ENCODE measurements at places on chromosomes 12 and 14. TPM values are rescaled to one million over a fixed set of nuclear protein-coding genes. Genes with fewer than 3 reads are reported as not detected.

DNA sequence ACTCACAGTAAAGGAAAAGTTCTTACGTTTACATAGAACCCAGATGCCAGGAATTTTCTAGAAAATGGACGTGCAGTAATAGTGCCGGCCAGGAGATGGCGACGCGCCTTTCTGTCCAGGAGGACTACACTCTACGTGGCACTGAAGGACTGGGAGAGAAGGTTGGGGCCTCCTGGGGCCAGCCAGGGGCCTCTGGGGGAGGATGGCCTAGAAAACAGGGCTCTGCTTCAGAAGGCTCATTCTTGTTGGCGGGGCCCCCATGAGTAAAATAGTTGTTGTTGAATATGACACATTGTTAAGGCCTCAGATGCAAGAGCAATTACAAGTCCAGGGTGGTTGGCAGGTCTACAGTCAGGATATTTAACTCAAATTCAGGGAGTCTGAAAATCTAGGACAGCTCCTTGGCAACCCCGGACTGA is 120.1 kb upstream of the MAX start:
- H3K4me3 ChIP-seq: no peak overlapping the region
- H3K36me3 ChIP-seq: no peaks in the 10 kb centered on the region
- H3K27me3 ChIP-seq: no peaks in the 10 kb centered on the region
- no peaks in the 10 kb centered on the region for H3K4me1 ChIP-seq
- H3K27ac ChIP-seq: no peak overlapping the region

- no peaks in the 10 kb centered on the region for H3K36me3 ChIP-seq
- H3K27ac ChIP-seq: no peak overlapping the region
- no peak for DNase-seq
- no peaks in the 10 kb centered on the region for H3K4me1 ChIP-seq
- H3K4me3 ChIP-seq: no peak overlapping the region
- H3K27me3 ChIP-seq: no peaks in the 10 kb centered on the region
Observed at GRCh38 chr14:53845813-53846693, 110.6 kb downstream of the BMP4 start.

DNA sequence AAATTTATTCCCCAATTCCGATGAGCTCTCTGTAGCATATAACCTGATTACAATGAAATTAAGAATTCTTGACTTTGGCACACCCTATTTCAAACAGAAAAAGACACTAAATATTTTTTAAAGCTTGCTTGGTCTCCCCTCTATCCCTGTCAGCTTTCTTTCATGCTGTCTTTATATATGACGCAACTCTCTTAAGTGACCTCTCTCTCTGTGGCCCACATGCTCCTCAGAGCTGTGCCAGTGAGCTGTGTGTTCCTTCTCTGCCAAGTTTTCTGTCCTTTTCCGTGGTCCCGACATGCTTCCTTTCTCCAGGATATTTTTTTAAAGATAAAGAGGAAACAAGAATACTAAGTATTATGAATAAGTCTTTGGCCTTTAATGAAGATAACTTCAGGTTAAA is 484.0 kb downstream of the ETNK1 start:
- H3K27me3 ChIP-seq: no peaks in the 10 kb centered on the region
- DNase-seq: no peak
- no peak overlapping the region for H3K4me3 ChIP-seq
- H3K27ac ChIP-seq: no peak overlapping the region
- H3K36me3 ChIP-seq: no peaks in the 10 kb centered on the region

DNA sequence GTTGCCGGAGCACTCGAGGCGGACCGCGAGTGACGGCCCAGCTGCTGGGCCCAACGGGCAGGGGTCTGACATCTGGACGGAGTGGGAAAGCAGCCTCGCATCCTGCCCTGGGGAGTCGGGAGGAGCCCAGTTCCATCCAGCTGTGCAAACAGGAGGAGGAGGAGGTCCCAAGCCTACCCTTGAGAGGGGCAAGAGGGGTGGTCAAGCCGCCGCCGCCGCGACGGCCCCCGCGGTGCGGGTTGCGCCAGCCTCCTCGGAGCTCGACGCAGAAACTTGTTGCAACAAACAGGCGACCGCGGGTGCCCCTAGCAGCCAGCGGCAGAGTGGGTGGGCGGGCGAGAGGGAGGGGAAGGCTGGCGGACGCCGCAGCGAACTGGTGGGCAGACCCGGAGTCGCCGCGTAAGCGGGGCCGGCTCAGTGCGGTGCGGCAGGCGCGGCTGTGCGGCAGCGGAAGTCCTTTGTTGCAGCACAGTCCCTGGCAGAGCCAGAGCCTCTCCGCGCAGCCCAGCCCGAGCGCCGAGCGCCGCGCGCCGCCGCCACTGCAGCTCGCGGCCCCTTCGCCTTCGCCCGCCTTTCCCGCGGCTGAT is at the start of gene ZBTB1:
TSS of gene ZBTB1 (plus strand) at position 461 of the 587 bp plus-strand sequence. CDS start 16,735 bp downstream, outside the sequence.
- H3K27me3 ChIP-seq: no peaks in the 10 kb centered on the region
- peak; percentile 71 for DNase-seq
- H3K4me3 ChIP-seq: peak within 1 kb of the TSS; percentile 73
- H3K27ac ChIP-seq: peak within 1 kb of the TSS; percentile 98

GRCh38 chr14:101855958-101856357 is 94.4 kb downstream of the PPP2R5C start:
- H3K4me3 ChIP-seq: no peak overlapping the region
- H3K4me1 ChIP-seq: no peaks in the 10 kb centered on the region
- H3K36me3 ChIP-seq: no peaks in the 10 kb centered on the region
- H3K27ac ChIP-seq: no peak overlapping the region
- H3K27me3 ChIP-seq: no peaks in the 10 kb centered on the region

DNA sequence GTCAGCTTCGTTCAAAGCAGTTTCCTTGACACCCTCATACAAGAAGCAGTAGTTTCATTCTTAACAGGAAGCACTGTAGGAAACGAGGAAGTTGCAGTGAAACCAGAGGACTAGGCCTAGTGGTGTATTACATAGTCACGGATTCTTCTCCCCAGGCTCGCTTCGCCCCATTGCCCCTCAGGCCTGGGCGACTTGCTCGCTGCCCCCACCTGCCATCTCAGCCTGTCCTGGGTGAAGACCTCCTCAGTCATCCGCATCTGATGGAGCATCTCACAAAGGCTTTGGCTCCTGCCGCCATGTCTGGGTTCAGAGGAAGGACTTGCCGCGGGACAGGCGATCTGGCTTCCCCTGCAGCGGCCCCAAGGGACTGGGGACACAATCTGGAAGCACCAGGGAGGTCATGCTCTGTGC is 93.5 kb downstream of the LMNTD1 start:
- no peaks in the 10 kb centered on the region for H3K4me1 ChIP-seq
- no peaks in the 10 kb centered on the region for H3K36me3 ChIP-seq
- no peaks in the 10 kb centered on the region for H3K27me3 ChIP-seq
- DNase-seq: no peak

DNA sequence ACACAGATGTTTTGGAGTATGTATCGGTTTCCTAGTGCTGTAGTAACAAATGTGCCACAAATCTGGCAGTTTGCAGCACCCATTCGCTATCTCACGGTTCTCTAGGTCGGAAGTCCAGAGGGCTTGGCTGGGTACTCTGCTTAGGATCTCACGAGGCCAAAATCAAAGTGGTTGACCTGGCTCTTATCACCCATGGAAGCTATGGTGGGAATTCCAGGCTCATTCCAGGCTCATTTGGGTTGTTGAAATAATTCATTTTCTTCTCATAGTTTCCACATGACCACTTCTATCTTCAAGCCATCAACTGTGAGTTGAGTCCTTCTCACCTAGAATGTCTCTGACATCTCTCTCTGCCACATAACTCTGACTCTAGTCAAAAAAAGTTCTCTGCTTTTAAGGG is 431.0 kb upstream of the TMPO start:
- no peak overlapping the region for H3K27ac ChIP-seq
- H3K4me3 ChIP-seq: no peak overlapping the region
- H3K4me1 ChIP-seq: no peaks in the 10 kb centered on the region
- no peaks in the 10 kb centered on the region for H3K27me3 ChIP-seq
- no peak for DNase-seq

GRCh38 chr14:50396631-50397389 is at the start of gene CDKL1:
TSS of gene CDKL1 (minus strand) at chr14:50396881. CDS start at chr14:50395868, 1,013 bp downstream.
- no peaks in the 10 kb centered on the region for H3K27me3 ChIP-seq
- H3K36me3 ChIP-seq: no peaks in the 10 kb centered on the region
- peak within 1 kb of the TSS; percentile 77 for H3K4me3 ChIP-seq
- H3K27ac ChIP-seq: peak within 1 kb of the TSS; percentile 74
- DNase-seq: peak; percentile 29

GRCh38 chr12:67910360-67911274 is 78.6 kb upstream of the IFNG-AS1 start:
- H3K4me1 ChIP-seq: no peaks in the 10 kb centered on the region
- no peaks in the 10 kb centered on the region for H3K36me3 ChIP-seq
- no peak overlapping the region for H3K4me3 ChIP-seq
- DNase-seq: no peak
- H3K27ac ChIP-seq: no peak overlapping the region

Gene LRTM2
- total RNA-seq: not detected

Gene NTF3
- total RNA-seq: 0.88 TPM

Gene SCN8A
- 1.6 TPM for total RNA-seq

Gene OSGEP
- total RNA-seq: 66.9 TPM

All from breast epithelium (tissue), 4 donors.